CD4-positive, alpha-beta T cell treated with Interleukin-15 for 4 hours (primary cell): ENCODE measurements at places on chromosomes 12 and 14.

GRCh38 chr12:100651694-100652093 is 78.2 kb downstream of the GAS2L3 start:
- DNase-seq: no peak

DNA sequence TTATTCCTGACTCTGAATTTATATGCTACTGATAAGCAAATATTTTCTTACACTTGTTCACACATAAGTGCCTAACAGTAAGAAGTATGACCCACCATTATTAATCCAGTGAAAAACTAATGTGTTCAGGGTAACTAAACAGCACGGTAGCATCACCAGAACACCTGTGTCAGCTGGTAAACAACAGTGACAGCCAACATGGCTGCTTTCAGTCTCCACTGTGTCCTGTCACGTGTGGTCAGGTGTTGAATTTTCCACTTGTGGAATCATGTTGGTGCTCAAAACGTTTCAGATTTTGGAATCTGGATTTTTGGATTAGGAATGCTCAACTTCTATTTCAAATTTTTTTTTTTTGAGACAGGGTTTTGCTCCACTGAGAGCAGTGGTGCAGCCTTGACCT is 14.3 kb upstream of the ATP23 start:
- DNase-seq: no peak

GRCh38 chr12:29201746-29202145 is 52.7 kb downstream of the FAR2 start:
- DNase-seq: no peak

GRCh38 chr12:59472273-59472672 is 123.6 kb upstream of the SLC16A7 start:
- no peak for DNase-seq

DNA sequence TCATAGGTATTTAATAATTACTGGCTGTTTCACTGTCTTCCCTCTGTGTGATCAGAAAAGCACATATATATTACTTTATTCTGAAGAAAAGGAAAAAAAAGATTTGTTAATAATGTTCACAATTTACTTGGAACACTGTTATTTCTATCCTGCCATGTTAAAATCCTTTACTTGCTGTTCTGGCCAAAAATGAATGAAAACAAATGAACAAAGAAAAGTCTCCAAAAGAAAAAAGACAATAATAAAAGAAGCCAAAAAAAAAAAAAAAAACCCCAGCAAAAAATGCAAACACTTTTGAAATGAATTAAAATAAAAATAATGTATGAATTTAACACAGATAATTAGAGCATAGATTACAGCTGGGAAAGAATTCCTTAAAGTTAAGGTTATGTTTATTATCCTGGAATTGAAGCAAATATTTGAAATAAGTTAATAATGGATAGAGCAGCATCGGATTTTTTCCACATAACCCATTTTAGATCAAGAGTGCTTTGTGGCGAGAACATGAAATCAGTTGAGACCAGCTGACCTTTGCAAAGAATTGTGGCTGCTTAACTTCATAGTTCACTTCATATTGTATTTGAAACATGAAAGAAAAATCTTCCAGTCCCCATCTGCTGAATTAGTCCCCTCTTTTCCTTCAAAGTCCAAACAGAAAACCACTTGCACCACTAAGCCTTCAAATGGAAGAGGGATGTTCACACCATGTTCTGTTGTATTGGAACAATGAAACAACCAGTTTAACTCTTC is 444.8 kb downstream of the ADAMTS20 start:
- no peak for DNase-seq

- no peak for DNase-seq
Observed at GRCh38 chr12:111117017-111117416, 196.6 kb upstream of the MYL2 start.

- DNase-seq: no peak
Observed at GRCh38 chr12:4133029-4133428, 140.5 kb upstream of the CCND2 start.

GRCh38 chr12:48643011-48643410 is 39.0 kb downstream of the KANSL2 start:
- no peak for DNase-seq

DNA sequence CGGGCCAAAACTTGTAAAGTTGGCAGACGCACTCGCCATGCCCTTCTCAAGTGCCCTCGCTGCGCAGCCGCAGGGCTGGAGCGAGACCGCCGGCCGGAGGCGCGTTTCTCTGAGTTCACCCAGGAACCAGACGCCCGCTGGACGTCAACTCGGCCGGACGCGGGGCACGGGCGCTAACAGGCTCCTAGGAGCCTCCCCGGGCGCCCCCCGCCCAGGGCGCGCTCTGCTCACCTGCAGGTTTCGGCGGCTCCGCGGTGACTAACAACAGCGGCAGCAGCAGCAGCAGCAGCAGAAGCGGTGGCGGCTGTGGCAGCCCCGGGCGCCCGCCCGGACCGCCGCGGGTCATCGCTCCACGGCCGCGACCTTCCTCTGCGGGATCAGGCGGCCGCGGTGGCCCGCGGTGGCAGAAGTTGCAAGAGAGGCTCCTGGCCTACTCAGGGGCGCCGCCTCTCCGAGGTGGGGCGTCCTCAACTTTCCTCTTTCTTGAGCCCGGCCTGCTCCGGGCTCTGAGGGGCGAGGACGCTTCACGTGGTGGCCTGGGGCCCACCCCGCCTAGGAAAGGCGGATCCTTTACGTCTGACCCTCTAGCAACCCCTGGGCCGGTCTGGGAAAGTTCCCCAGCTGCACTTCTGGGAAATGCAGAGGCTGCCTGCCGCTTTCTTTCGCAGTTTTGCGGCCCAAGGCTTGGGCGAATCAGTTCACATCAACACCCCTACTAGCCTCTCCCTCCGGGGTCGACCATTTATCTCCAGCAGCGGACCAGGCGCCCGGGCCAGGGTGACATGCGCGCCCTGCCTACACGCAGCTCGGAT is at the start of gene PLBD1:
TSS of gene PLBD1 (minus strand) at position 533 of the 812 bp plus-strand sequence. CDS start at position 346, 187 bp downstream.
- no peak for DNase-seq

GRCh38 chr12:108515916-108516315 is 839 bp downstream of the FICD start:
- DNase-seq: no peak

- no peak for DNase-seq
Observed at GRCh38 chr12:27866373-27867101, 86.5 kb upstream of the MANSC4 start.

- DNase-seq: peak; percentile 84
Observed at GRCh38 chr14:65846196-65846868, 433.8 kb downstream of the FUT8 start.

DNA sequence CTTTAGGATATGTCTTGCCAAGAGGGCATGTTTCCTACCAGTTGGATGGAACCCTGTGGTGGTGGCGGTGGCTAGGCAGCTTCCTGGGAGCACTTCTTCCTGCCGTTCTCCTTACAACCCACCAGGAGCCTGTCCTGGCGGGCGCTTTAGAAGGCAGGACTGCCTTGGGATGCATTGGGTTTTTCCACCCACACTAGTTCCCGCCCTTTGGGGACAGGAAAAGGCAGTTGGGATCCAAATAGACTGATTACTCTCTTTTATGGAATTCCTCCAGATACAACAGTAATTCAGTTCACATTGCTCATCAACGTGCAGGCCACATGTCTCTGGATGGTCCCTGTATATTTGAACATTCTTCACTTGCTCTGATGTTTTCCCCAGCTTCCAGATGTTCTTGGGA is 305.7 kb upstream of the SSTR1 start:
- DNase-seq: no peak

GRCh38 chr14:61350427-61351270 is 29.3 kb downstream of the PRKCH start:
- peak; percentile 69 for DNase-seq

- DNase-seq: no peak
Observed at GRCh38 chr12:62697893-62698292, 231.3 kb downstream of the MON2 start.

DNA sequence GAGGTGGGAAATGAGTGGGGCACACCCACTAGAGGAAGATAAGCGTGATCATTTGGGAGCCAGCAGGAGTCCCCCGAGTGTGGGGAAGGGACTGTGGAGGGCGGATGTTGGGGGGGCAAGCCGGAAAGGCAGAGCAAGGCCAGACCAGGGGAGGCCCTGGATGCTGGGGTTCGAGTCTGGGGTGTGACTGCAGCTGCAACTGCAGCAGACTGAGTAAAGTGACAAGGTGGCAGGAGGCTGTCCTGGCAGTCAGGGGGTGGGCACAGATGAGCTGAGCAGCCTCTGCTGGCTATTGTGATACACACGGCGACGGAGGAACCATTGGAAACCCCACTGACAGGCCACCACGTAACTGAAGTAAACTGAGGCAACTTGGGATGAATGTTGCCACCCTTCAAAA is 110.2 kb downstream of the LGMN start:
- DNase-seq: no peak

- no peak for DNase-seq
Observed at GRCh38 chr12:13167906-13168305, 28.6 kb upstream of the EMP1 start.

DNA sequence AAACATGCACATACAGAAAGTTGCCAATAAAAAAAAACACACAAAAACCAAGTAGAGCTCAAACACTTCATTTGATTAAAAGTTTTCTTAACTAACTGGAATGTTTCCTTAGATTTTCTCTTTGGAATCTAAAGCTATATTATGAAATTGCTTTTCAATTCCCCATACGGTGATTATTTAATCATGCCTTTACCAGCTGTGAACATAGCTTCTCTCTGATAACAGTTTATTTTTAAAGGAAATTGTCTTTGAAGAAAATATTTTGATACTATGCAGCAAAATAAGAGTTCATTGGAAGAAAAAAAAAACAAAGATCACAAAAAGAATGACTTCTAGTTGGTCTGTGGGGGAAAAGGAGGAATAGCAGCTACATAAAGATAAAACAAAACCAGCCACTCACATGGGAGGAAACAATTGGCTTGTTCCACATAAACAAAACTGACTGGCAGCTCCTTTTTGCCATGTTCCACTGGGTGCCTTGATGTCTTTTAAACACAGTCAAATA is 71.4 kb downstream of the BMP4 start:
- no peak for DNase-seq

DNA sequence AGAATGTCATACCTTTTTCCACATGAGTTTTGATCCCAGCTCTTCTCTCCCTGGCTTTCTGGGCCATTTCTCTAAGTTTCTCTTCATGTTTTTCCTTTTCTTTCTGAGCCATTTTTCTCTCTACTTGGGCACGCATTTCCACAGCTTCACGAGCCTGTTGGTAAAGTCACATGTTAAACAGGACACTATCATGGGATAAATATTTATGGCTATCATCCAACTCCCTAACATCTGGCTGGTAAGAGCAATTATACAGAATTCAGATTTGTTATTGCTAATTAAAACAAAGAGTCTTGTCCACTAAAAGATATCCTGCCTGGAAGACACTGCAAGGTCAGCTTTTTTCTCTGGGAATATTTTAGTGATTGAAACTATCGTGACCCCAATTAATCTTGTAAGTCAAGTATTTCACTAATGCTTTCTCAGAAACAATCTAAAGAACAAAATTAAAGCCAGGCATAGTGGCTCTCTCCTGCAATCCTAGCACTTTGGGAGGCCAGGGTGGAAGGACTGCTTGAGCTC is 23.1 kb downstream of the SLIRP start:
- DNase-seq: no peak

GRCh38 chr12:130762319-130762675 is 46.2 kb upstream of the RIMBP2 start:
- no peak for DNase-seq

DNA sequence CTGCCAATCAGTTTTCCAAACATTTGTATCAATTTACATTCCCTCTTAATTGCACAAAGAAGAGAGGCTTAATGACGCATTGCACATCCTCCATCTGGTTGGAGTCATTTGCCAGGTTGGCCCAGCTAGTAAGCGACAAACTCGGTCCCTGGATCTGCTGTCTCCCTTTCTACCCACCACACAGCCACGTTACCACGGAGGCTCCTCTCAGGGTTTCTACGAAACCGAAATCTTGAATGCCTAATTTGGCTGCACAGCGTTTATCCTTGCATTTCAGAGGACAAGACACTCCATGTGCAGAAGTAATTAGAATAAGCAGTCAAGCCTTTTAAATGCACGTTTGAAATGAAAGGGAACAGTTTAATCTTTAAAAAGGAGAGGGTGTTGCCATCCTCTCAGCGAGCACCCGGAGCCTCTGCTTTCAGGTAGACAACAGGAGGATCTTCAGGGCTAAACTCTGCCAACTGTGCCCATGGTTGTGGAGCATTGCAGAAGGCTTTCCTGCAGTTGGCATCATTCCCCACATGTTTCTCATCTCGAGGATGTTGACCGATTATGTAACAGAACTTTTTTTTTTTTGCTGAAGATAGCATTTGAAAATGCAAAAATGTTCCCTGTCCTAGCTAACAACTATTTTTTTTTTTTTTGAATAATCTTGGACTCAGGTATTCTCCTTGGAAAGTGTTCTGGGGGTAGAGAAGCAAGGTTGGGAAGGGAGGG is 37.8 kb downstream of the SLC24A4 start:
- DNase-seq: no peak

DNA sequence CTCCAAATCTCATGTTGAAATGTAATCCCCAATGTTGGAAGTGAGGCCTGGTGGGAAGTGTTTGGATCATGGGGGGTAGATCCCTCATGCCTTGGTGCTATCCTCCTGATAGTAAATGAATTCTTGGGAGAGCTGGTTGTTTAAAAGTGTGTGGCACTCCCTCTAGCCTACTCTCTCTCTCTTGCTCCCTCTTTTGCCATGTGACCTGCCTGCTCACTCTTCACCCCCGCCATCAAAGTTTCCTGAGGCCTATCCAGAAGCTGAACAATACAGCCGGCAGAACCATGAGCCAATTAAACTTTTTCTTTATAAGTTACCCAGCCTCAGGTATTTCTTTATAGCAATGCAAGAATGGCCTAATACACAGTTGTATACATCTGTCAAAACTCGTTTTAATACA is 62.5 kb downstream of the BCL2L14 start:
- no peak for DNase-seq

DNA sequence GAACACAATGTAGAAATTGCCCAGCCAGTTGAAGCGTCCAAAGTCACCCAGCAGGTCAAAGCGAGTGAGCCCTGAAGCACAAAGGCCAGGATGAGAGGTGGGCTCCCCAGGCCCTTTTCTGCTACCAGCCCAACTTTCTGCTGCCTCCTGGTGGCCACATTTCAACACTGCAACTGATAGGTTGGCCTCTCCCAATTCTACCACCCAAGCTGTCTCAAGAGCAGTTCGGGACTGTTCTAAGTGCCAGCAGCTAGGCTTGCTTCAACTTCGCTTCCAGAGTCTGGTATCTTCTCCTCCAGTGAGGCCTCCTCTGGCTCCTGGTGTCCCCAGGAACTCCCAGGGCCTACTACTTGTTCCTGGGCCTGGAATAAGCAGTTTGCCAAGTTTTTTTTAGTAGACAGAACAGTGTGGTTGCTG is 3.4 kb upstream of the DHH start:
- DNase-seq: peak; percentile 70

GRCh38 chr12:115135800-115136211 is 451.8 kb upstream of the TBX3 start:
- DNase-seq: no peak
